ENCODE measurements at places on chromosomes 5 and 9.

- DNase-seq: no peak
Measured at GRCh38 chr9:129451089-129451656, 169.7 kb downstream of the C9orf50 start.

DNA sequence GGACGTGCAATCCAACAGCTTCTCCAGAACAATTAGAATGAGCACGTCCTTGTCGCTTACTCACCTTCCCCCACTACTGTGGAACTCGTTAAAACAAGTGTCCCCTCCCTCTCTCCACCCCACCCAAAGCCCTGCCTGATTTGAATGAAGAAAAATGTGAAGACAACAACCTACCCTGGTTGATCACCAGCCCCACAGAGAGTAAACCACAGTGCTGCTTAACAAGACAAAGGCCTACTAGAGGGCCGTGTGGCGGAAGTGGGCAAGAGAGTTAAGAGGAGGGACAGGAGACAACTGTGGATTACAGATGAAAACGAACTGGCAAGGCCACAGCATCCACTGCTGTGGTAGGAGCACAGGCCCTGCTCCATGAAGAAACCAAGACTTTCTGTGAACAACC, 51.1 kb downstream of the CDK5RAP2 start:
- no peak for DNase-seq

DNA sequence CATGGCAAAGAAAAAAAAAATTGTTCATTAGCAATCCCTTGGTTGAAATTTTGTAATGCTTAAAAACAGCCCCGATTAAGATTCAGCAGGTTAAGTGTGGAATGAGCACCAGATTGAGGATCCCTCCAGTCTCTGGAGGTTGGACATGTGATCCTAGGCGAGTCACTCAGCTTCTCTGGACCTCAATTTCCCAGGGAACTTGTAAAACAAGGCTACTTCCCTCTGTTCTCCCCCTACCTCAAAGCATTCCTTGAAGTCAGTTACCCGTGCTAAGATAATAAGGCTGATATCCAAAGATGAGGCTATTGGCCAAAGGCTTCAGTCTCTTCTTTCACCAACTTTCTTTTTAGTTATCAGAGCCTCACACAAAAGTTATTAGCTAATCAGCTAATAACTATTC, 2.9 kb downstream of the KLHL3 start:
- no peak for DNase-seq

DNA sequence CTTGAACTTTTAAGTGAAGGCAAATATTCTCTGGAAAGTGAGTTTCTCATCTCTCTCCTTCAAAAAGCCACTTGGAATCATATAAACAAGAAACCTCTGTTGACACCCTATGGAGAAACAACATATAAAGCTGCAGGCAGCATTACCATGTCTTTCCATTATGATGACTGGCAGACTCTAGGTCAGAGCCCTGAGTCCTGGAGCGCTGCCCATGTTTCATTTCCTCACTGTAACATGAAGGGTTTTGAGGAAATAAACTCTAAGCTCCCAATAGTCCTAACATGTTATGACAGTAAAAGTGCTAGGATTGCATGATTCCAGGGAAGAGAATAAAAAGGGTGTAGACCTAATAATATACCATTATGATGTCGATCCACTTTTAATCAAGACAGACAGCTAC, 220.6 kb downstream of the CTNND2 start:
- DNase-seq: no peak

GRCh38 chr5:109614981-109615380, 74.7 kb upstream of the MAN2A1 start:
- DNase-seq: no peak

- DNase-seq: no peak
Measured at GRCh38 chr5:150329881-150330876, 27.3 kb upstream of the TCOF1 start.

- no peak for DNase-seq
Measured at GRCh38 chr9:107740088-107740980, 250.8 kb upstream of the KLF4 start.

DNA sequence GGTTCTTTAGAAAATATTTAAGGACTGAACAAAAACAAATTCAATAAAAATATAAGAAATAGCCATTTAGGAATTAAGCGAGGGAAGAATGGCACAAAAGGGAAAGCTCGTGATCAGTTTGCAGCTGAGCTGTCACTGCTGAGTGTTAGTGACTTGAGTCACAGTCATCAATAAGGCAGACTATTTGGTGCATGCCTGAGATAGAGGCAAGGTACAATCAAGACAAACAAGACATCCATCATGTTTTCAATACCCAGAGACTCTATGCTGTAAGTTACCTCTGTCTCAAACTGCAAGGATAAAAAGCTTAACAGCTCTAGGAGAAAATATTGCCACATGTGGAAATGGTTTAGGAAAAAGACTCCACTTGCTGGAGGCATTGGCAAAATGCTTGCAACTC, 426.4 kb upstream of the TYRP1 start:
- no peak for DNase-seq

DNA sequence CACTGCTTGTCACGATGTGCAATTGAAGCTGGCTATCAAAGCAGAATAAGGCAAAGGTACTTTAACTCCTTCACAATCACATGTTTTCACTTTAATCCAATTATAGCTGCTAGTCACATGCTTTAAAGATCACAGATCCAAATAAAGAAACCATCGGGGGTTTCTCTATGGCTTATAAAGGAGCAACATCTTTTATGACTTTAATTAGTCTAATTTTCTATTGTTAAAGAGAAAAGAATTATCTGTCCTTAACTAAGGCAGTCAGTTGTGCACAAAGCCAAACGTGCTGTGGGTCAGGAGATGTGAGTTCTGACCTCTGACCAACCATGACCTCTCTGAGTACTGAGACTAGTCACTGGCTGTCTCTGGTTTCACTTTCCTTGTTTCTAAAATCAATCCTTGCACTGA, 561.1 kb downstream of the RAB3C start:
- DNase-seq: peak; percentile 6

GRCh38 chr9:104826911-104827310, 63.0 kb downstream of the NIPSNAP3B start:
- DNase-seq: peak; percentile 2

DNA sequence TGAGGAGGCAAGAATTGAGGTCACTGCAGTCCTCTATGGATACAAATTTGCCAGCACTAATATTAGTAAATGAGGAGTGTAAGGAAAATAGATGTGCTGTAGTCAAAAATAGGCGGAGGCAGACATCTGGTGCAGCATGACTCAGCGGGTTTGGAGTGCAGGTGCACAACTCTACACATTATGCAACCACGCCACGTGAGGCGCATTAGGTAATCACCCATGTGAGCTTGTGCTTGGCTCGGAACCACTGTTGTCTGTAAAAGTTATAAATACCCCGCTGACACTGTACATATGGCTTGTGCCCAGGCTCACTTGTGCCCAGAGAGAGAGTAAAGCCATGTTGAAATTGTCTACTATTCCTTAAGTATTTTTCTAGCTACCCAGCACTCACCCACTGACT, 623.5 kb upstream of the NUDT12 start:
- peak; percentile 2 for DNase-seq

- DNase-seq: no peak
Measured at GRCh38 chr9:26234865-26235264, 556.6 kb upstream of the TUSC1 start.

GRCh38 chr5:180399401-180400215, 46.5 kb upstream of the GFPT2 start:
- no peak for DNase-seq

GRCh38 chr9:68798423-68798822, 93.4 kb downstream of the PIP5K1B start:
- no peak for DNase-seq

- no peak for DNase-seq
Measured at GRCh38 chr9:119268985-119269384, 100.2 kb downstream of the BRINP1 start.

DNA sequence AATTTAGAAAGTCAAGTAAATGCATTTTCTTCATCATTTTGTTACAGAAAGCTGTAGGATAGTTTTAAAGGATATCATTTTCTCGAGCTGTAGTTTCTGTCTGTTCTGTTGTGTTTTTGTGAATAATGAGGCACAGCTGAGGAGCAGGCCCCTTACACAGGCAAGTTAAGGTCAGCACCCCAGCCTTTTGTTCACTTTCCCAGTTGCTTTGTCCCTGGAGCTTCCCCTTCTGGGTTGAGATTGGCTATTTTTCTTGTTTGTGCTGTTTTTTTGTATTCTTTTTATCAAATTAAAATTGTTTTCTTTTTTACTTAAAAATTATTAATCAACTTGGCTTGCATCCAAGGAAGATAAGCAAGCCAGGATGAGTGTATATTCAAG, 213.8 kb upstream of the ACTBL2 start:
- no peak for DNase-seq

GRCh38 chr9:33718987-33719386, 76.4 kb upstream of the PRSS3 start:
- DNase-seq: no peak

DNA sequence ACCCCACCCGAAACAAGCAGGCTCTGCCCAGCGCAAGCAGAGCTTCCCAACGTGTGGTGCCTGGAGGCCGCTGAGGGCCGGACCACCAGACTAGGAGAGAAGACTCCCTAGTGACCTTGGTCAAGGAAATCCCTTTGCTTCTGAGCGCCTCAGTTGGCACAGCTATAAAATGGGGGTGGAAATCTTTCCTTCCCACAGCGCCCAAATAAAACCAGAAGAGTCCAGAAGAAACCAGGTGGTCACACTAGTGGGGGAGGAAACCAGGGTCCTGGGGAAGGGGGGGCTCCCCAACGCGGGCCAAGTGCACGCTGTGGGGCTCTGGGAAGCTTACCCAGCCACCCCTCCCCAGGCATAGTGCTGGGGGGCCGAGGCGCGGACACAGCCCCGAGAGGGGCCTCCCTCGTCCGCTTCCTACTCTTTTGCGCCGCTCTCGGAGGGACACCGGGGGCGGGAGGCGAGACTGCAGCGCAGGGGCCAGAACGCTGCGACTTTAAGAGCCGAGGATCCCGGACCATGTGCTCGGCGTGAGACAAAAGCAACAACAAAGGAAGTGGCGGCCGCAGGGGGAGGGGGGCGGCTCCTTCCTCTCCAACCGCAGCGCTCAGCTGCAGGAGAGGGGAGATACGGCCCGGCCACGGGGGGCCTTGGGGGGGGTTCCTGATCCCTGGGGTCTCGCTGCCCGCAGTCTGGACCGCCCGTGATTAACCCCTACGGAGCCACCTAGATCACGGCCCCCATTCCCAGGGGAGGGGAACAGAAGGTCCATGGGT, 885 bp downstream of the RNF44 start:
- peak; percentile 78 for DNase-seq

GRCh38 chr5:179111267-179112207, 51.4 kb downstream of the ZNF354C start:
- no peak for DNase-seq

- DNase-seq: no peak
Measured at GRCh38 chr9:79663878-79664277, 92.1 kb downstream of the TLE4 start.

DNA sequence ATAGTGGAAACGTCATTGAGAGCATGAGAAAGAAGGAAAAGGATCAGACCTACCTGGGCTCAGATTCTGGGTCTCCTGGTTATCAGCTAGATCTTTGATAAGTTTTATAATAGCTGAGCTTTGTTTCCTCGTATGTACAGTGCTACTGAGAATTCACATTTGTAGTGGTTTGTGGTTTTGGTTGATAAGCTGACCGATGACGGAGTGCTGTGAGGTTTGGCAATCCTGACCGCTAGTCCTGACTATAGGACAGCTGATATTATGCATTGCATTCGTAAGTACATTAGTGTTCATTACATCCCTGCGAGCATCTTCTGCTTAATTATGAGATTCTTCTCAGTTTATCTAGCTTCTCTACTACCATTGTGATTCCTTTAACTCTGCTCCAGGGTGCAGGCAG, 190.7 kb upstream of the SLC27A6 start:
- no peak for DNase-seq

GRCh38 chr9:127463911-127464310, 12.6 kb downstream of the LRSAM1 start:
- DNase-seq: no peak

DNA sequence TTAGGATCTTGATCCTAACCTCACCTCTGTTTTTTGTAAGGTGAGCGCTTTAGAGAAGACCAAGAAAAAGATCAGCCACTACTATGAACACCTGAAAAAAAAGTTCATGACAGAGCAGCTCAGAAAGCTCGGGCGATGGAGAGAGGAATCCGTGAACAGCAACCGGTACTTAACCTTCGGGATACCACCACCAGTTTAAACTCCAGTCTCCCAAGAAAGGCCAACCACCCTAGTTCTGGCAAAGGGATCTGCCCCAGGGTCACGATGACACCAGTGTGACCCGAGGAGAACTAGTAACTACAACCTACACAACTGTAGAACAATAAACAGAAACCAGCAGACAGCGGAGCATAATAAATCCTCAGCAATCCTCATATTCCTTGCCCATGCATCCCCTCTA, 8.5 kb downstream of the C5orf52 start:
- DNase-seq: no peak

- DNase-seq: no peak
Measured at GRCh38 chr5:17359451-17360011, 138.5 kb upstream of the TAF11L2 start.

- DNase-seq: no peak
Measured at GRCh38 chr9:504921-505740, 290.5 kb downstream of the DOCK8 start.

- DNase-seq: no peak
Measured at GRCh38 chr5:135313946-135314345, 85.1 kb downstream of the MACROH2A1 start.

DNA sequence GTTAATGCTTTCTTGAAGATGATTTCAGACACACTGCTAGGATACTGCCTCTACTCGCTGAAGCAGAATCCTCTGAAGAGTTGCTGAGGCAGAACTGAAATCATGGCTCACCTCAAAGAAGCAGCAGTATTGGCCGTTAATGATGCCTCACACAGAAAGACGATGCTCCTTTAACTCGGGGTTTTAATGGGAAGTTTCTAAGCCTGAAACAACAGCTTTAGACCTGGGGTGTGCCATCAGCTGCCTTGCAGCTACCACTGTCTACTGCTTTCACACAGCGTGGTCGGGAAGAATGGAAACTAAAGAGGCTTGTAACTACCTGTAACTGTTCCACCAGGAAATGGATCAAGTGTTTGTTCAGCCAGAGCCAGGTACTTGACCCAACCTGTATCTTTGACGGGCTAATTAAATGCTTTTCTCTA, at the start of gene CTXN3:
TSS of gene CTXN3 (plus strand) at position 65 of the 422 bp plus-strand sequence. CDS start 8,440 bp downstream, outside the sequence.
- peak; percentile 44 for DNase-seq

Data from COR-L47 (cell line).